ENCODE measurements at places on chromosomes 3 and 15.

DNA sequence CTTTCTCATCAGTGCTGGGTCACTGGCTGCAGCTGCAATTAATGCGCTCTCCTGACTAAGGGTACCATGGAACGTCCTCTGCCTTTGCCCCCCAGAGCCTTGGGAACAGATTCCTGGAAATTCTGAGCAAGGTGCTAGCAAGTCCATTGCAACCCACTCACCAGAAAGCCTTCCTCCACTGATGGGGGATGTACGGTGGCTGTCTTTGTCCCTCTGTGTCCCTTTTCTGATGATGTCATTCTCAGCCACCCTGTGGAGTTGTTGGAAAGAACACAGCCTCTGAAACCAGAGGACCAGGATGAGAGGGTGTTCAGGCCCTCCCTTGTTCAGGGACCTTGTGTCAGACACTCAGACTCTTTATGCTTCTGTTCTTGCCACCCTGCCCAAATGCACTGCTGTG lies 38.1 kb upstream of the ZBTB38 start:
- DNase-seq = no peak

- no peak for DNase-seq
Observed at GRCh38 chr15:89205991-89206585, 15.3 kb downstream of the RLBP1 start.

GRCh38 chr3:12046406-12046805 lies 42.2 kb downstream of the SYN2 start:
- no peak for DNase-seq

DNA sequence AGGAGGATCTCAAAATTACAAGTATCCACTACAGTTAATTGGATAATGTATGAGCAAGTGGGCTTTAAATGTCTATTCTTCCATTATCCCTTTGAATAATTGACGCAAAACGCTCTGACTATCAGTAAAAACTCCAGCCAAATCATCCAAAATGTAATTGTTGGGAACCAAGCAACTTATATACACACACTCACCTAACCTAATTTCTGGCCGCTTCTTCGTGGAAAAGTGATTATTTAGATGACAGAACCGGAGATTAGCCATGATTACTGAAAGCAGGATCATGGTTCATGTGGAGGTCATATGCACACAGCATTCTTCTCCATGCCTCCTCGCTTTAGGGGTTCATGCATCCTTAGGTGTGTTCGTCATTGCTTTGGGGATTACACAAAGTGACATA lies 992.4 kb downstream of the NAALADL2 start:
- DNase-seq = no peak

DNA sequence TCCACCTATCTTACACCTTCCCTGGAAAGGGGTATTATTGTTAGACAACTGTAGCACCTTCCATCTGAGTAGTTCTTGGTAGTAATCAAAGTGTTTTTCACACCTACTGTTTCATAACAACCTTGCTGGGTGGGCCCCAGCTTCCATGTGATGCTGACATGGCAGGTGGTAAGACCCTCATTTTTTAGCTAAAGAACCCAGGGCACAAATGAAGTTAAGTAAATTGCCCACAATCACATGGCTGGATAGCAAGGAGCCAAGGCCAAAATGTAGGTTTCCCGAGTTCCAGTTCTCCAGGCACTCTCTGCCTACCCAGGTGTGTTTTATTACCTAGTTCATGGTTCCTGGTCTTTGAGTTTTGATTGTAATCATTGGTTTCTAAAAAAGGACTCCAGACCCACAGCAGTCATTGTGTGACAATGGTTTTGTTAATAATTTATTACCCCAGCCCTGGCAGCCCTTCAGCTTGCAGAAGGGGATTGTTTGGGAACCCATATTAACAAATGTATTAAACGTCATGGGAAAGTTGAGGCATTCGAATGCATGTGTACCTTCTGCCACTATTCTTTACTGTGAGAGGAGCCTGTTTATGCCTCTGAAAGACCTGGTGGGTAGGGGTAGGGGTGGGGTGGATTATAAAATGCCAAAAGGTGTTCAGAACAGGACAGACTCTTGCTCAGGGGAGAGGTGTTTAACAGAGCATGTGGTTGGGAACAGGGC lies 222.2 kb upstream of the BHLHE40 start:
- no peak for DNase-seq

- DNase-seq = no peak
Observed at GRCh38 chr3:189652042-189652441, 20.9 kb downstream of the TP63 start.

DNA sequence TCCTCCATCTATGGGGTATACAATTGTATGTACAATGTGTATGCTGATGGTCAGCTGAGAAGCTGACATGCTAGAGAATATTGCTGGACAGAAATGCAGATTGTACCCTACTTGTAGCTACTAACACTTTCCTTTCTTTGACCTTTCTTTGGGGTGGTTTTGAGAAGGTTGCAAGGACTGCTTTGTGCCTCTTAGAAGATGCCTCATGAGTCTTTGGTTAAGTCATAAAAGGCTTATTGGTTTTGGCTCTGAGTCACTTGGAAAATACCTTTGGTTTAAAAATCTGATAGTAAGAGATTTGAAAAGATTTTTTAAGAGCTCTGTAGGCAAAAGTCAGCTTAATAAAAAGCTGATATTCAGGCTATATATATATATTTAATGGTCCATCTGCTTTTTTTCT lies 71.5 kb downstream of the ZMAT3 start:
- DNase-seq = no peak

All from stimulated activated naive CD4-positive, alpha-beta T cell treated with Interleukin-2 at 50 U/mL for 16 hours (primary cell).